HT1080 (cell line): ENCODE measurements at places on chromosomes 3 and 15. TPM values are rescaled to one million over a fixed set of nuclear protein-coding genes. Genes with fewer than 3 reads are reported as not detected.

GRCh38 chr3:64088408-64089205 is 65.3 kb upstream of the PSMD6 start:
- no peak for DNase-seq

DNA sequence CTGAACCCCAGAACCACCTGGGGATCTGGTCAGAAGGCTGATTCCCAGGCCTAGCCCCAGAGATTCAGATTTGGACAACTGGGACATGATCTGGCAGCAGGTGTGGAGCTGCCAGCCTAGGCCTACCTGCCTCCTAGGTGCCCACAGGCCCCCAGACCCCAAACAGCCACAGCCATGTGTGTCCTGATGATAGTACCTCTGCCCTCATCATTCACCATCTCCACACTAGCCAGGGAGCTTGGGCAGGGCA is 34.7 kb downstream of the HMCES start:
- no peak for DNase-seq

DNA sequence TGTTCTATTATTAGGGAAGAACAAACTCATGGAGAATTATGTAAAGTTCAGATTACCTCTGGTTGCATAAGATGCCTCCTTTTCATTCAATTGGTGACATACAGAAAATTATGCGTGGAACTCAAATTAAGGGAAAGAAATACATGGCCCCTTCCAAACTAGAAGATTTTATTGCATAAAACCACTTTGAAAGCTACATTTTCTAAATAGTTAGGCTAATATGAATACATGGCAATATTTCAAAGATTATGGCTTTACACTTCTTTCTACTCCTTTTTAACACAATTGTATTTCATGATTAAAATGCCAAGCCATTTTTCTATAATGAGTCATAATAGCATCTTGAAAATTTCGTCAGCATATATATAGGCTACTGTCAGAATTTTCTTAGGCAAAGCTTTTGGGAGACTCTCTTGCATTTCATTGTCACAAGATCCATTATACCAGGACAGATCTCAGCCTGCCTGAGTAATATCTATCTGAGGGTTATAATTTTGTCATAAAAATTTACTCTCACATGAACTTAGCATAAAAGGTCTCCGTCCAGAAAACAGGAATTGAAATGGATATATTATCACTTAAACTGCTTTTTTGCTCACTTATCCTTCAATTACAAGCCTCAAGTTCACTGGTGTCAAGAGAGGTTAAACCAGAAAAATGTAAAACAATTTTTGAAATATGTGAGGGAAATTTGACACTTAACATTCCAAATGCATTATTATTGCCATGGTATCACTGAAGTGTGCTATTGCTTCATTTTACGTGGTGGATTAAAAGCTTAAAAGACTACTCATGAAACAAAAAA is 37.1 kb downstream of the CPA3 start:
- peak; percentile 65 for DNase-seq

- peak; percentile 90 for DNase-seq
Observed at GRCh38 chr3:48561045-48561736, 2.4 kb downstream of the UCN2 start.

DNA sequence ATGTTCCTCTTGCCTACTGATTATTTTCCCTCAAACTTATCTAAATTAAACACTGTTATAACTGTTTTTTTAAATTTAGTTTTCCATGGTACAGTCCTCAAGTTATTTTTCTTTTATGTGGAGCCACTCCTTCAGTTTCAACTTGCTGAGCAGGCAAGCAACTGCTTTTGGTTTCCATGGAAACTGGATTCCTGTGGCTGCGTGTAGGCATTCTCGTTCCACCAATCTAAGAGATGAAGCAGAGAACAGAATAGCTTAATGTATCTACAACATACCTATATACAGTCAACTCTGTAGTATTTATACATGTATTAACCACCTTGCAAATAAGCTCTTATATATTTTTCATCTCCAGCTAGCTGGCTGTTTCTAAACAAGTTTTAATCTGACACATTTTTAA is 25.8 kb upstream of the ANXA2 start:
- peak; percentile 88 for DNase-seq

GRCh38 chr3:71983694-71984093 is 198.7 kb upstream of the PROK2 start:
- DNase-seq = no peak

- no peak for DNase-seq
Observed at GRCh38 chr15:83890587-83890986, 236.7 kb downstream of the ADAMTSL3 start.

DNA sequence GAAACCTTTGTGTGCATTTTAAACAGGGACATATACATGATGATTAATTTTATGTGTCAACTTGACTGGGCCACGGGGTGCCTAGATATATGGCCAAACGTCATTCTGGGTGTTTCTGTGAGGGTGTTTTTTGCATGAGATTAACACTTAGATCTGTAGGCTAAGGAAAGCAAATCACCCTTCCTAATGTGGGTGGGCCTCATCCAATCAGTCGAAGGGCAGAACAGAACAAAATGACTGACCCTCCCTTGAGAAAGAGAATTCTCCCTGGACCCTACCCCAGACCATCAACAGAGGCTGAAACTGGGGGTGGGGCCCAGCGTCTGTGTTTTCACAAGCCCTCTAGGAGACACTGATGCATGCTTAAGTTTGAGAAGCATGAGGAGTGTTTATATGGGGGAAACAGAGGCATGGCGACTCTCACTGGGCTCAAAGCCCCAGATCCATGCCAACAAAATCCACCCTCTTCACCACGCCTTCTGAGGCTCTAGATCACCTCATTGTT is 56.2 kb downstream of the ITGA11 start:
- no peak for DNase-seq

DNA sequence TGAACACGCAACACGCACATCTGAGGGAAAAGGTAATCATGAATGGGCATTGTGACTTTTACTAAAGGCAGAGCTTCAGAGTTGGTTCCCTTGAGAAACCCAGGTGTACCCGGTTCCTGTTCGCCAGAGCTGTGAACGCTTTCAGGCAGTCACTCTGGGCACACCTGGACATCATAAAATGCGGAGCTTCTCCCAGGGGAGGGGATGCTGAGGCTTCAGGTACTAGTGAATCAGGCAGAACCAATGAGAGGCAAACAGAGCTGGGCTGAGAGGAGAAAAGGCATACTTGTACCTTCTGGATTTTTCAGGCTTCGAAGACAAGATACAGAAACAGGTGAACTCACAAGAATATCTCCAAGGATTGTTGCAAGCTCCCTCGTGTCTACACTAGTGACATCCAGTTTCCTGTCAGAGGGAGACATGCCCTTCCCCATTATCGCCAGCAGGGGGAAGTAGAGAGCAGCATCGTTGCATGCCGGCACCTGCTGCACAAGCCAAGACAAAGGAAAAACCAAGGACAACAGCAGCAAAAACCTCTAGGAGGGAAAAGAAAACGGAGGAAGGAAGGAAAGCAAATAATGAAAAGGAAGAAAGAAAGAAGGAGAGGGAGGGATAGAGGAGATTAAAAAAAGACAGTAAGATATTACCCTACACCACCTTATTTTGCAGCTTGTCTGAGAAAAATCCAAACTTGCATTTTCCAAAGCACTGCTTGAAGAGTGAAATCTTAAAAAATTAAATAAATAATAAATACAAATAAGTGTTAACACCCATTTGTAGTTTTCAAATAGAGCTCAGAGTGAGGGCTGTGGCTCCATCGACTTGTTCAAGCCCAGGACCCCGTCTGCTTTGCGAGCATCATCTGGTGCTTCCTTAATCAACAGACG is 2.0 kb downstream of the AHSG start:
- peak; percentile 81 for DNase-seq

GRCh38 chr15:45106002-45106790 is 7.8 kb downstream of the DUOX2 start:
- DNase-seq = no peak

GRCh38 chr3:8486936-8487335 is 14.7 kb upstream of the LMCD1 start:
- DNase-seq = no peak

GRCh38 chr3:185645596-185646381 is 59.7 kb downstream of the SENP2 start:
- no peak for DNase-seq

DNA sequence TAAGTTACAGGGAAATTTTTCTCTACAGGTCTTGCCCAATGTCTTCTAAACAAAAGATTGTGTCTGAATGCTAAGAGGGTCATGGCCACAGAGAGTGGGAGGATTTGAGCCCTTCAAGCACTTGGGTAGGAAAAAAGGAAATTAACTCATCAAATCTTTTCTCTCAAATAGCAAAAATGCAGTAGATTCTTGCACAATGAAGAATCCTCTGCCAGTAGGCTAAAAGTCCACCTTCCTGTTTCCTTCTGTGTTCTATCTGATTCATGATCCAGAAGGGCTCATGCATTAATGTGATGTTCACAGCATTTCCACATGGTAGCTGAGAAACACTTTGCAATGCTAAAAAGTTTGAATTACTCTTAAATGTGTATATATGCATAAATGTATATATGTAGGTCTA is 177.1 kb downstream of the CD47 start:
- DNase-seq = peak; percentile 45

DNA sequence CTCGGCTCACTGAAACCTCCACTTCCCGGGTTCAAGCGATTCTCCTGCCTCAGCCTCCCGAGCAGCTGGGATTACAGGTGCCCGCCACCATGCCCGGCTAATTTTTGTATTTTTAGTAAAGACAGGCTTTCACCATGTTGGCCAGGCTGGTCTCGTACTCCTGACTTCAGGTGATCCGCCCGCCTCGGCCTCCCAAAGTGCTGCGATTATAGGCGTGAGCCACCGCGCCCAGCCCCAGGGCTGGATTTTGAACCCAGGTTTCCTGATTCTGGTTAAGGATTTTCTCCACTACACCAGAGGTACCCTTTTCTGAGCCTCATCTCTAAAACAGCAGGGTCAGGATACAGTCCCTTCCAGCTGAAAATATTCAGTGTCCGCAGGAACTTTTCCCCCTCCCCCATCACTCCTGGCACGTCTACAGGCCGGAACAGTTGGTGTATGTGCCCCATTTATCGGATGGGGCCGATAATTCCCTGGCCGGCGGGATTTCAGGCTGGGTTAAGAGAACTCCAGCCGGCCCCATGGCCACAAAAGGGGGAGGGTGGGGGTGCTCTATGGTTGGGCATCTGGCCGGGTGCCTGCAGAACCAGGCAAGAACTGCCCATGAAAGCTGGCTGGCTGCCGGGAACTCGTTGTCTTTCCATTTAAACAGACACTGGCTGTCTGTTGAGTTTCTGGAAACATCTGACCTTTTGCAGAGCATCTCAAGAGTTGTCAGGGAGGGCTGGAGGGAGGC is 26.8 kb upstream of the SEMA4B start:
- DNase-seq = no peak

DNA sequence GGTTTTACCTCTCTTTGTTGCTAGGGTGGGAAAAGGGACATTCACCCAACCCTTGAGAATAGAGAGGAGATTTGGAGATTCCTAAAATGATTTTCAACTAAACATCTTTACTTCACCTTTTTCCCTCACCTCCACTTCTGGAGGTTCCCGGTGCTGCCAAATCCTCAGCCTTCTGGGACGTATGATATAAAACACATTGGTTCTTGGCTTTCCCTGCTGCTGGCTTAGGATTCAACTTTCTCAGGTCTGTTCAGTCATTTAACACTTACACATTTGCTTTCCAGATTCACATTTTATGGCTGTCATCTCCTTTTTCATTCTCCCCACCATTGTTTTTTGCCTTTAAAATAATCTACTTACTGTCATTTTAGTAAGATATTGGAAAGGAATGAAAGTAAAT is 106.6 kb downstream of the PIK3R4 start:
- no peak for DNase-seq

GRCh38 chr3:178451799-178452198 is 84.4 kb upstream of the KCNMB2 start:
- DNase-seq = no peak

GRCh38 chr15:80480171-80480811 is 76.1 kb downstream of the ARNT2 start:
- no peak for DNase-seq

- no peak for DNase-seq
Observed at GRCh38 chr3:9779721-9780457, 10.1 kb upstream of the CAMK1 start.

GRCh38 chr3:188553569-188553968 is 399.6 kb downstream of the LPP start:
- DNase-seq = peak; percentile 53

- DNase-seq = peak; percentile 76
Observed at GRCh38 chr3:118782755-118783202, 251.9 kb downstream of the IGSF11 start.

- peak; percentile 63 for DNase-seq
Observed at GRCh38 chr3:168040607-168041208, 55.0 kb downstream of the GOLIM4 start.

- no peak for DNase-seq
Observed at GRCh38 chr3:26683902-26684301, 61.3 kb downstream of the LRRC3B start.

GRCh38 chr15:101559952-101560351 is 70.4 kb upstream of the PCSK6 start:
- DNase-seq = no peak

DNA sequence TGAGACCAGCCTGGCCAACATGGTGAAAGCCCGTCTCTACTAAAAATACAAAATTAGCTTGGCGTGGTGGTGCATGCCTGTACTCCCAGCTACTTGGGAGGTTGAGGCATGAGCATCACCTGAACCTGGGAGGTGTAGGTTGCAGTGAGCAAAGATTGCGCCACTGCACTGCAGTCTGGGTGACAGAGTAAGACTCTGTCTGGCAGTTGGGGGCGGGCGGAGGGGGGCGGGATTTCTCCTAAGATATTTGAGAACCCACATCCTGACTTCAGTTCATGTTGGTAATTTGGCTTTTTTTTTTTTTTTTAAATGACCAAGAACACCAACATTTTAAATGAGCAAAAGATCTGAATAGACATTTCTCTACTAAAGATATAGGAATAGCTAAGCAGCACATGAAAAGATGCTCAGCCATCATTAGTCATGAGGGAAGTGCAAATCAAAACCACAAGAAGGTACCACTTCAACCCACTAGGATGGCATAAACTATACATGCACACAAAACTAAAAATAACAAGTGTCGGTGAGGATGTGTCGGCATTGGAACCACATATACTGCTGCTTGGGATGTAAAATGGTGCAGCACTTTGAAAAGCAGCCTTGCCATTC is 75.6 kb upstream of the LMOD3 start:
- no peak for DNase-seq

- peak; percentile 99 for DNase-seq
Observed at GRCh38 chr3:15982667-15983196, 185.0 kb upstream of the ANKRD28 start.

The WDR82 gene
- 67.2 and 72.9 TPM in 2 replicates for total RNA-seq

The AP3B2 gene
- total RNA-seq = not detected in 2 replicates

The BSN gene
- total RNA-seq = 0.07 and 0.18 TPM in 2 replicates

The SCN11A gene
- not detected in 2 replicates for total RNA-seq

The TMCO5A gene
- not detected in 2 replicates for total RNA-seq

The ZKSCAN7 gene
- total RNA-seq = 0.10 and 0.33 TPM in 2 replicates

The PARP15 gene
- not detected in 2 replicates for total RNA-seq

The SNRPN gene
- 84.5 and 87.2 TPM in 2 replicates for total RNA-seq

The AAGAB gene
- 48.0 and 48.1 TPM in 2 replicates for total RNA-seq

The CDCP1 gene
- 16.9 and 23.8 TPM in 2 replicates for total RNA-seq

The TRIM71 gene
- not detected in 2 replicates for total RNA-seq

The EXD1 gene
- not detected in 2 replicates for total RNA-seq

The SLC7A14 gene
- not detected in 2 replicates for total RNA-seq

The MAP3K13 gene
- 17.6 and 25.6 TPM in 2 replicates for total RNA-seq

The USF3 gene
- total RNA-seq = 7.4 and 8.8 TPM in 2 replicates

The TMEM207 gene
- total RNA-seq = not detected in 2 replicates

The FILIP1L gene
- not detected in 2 replicates for total RNA-seq

The COL6A6 gene
- not detected in 2 replicates for total RNA-seq

The CCRL2 gene
- 2.6 and 3.7 TPM in 2 replicates for total RNA-seq

The NEK10 gene
- total RNA-seq = 0.47 and 1.0 TPM in 2 replicates

The CLRN1 gene
- total RNA-seq = not detected in 2 replicates

The TRPM1 gene
- 0.03 TPM in 1 of 2 replicates, not detected in the other for total RNA-seq
